ENCODE measurements at places on chromosomes 2 and 18. TPM values are rescaled to one million over a fixed set of nuclear protein-coding genes. Genes with fewer than 3 reads are reported as not detected.

DNA sequence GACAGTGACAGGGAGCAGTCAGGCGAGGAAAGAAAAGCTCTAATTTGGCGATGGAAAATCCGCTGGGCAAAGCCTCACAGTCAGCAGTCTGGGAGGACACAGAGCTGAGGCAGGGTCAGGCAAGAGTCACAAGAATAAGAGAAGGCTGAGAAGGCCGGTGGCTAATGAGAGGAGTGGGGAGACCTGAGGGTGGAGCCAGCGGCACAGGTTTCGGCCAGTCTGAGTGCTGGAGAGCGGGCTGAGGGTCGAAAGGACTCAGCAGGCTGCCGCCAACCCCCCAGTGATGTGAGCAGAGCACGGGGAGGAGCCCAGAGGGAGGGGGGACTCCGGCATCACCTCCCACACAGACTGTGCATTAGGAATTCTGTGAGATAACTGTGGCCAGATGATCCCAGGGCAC lies 500.6 kb upstream of the MYT1L start:
- H3K27ac ChIP-seq = no peak overlapping the region
- H3K27me3 ChIP-seq = no peaks in the 10 kb centered on the region
- H3K36me3 ChIP-seq = no peaks in the 10 kb centered on the region

- H3K4me3 ChIP-seq = no peak overlapping the region
- no peak for DNase-seq
- H3K27me3 ChIP-seq = no peaks in the 10 kb centered on the region
- peaks cover 8% of the 10 kb centered on the region for H3K4me1 ChIP-seq
- H3K27ac ChIP-seq = no peak overlapping the region
These were observed 618.1 kb downstream of the XIRP2 start for GRCh38 chr2:167506395-167506794.

DNA sequence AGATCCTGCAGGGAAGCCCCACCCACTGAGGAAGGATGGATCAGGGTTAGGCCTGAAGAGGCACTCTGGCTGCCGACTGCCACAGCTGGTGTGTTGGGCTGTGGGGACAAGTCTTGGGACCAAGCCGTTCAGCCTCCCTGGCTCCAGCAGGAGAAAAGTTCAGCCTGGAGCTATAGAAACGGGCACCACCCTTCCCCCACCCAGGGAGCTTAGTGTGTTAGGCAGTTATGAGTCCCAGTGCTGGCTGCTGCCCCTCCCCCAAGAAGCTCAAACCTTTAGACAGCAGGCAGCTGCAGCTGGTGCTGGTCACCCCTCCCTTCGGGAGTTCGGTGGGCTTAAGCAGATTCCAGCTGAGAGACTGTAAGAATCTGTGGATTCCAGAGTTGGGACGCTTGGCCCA lies 447.1 kb upstream of the HS6ST1 start:
- H3K4me1 ChIP-seq = no peaks in the 10 kb centered on the region
- no peak for DNase-seq
- H3K4me3 ChIP-seq = no peak overlapping the region
- H3K27ac ChIP-seq = no peak overlapping the region
- H3K36me3 ChIP-seq = no peaks in the 10 kb centered on the region

- peak overlapping the region; percentile 41 for H3K4me3 ChIP-seq
- H3K27me3 ChIP-seq = no peaks in the 10 kb centered on the region
- no peak overlapping the region for H3K27ac ChIP-seq
- H3K4me1 ChIP-seq = peaks cover 17% of the 10 kb centered on the region
- DNase-seq = no peak
These were observed 408.7 kb upstream of the TCF4 start for GRCh38 chr18:55996717-55997116.

DNA sequence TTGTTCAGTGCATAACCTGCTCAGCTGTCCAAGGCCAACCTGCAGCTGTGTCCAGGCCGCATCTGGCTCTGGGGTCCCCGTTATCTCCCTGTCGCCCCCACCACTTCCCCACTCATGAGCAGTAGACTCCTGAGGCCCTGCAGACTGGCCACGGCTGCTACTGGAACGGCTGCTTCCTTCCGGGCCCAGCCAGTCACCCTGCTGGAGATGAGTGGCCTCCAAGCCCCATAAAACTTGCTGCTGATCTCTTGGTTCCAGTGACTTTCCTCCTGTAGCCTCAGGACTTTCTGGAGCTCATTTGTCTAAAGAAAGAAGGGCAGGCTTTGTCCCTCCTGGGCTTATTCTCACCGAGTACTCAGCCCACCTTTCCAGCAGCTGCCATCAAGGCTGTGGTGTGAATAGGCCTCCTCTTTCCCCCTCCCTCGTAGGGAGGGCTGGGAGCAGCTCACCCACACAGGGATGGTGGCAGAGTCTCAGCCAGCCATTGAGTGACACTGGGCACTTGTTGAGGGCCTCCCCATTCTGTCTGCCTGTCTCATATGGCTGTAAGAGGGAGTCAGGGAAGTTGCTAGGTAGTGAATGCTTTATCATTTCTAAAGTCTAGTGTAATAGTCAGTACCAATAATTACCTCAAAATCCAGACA lies 257.3 kb downstream of the MYCN start:
- no peaks in the 10 kb centered on the region for H3K36me3 ChIP-seq
- peaks cover 9% of the 10 kb centered on the region for H3K4me1 ChIP-seq
- H3K27ac ChIP-seq = no peak overlapping the region
- no peaks in the 10 kb centered on the region for H3K27me3 ChIP-seq

- peaks cover 5% of the 10 kb centered on the region for H3K4me1 ChIP-seq
- H3K27ac ChIP-seq = no peak overlapping the region
- no peaks in the 10 kb centered on the region for H3K36me3 ChIP-seq
These were observed 57.3 kb downstream of the INHBB start for GRCh38 chr2:120403261-120403660.

- peaks cover 40% of the 10 kb centered on the region for H3K4me1 ChIP-seq
- no peaks in the 10 kb centered on the region for H3K27me3 ChIP-seq
These were observed 6.4 kb upstream of the SPATS2L start for GRCh38 chr2:200300065-200300464.

DNA sequence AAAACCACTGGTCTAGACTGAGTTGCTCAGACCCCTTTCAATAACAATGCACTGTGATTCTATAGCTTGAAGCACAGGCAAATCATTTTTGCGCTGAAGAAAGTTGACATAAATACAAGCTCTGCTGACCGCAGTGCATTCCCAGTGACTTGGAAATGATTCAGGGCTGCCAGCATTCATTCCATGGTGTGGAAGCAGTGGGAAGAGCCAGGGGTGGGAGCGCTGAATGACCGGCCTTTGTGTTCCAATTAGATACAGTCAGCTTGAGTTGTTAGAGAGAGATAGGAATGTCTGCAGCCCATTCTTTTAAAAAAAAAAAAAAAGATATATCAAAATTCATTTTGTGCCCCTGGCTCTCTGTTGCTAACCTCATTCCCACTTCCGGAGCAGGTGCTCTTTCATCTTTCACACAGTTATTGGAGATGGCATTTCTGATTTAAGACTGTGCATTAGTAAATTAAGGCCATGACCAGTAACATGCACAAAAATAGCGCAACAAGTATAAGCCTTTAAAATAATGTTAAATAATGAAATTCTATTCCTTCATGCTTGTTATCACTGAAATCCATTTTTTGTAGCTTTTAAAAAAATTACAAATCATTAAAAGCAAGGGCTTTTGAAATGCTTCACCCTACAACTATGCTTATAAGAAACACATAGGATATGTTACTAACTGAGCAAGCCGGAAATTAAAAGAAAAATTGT lies 59.4 kb upstream of the CTLA4 start:
- DNase-seq = peak; percentile 51
- peaks cover 29% of the 10 kb centered on the region for H3K4me1 ChIP-seq
- H3K36me3 ChIP-seq = no peaks in the 10 kb centered on the region
- H3K27me3 ChIP-seq = no peaks in the 10 kb centered on the region
- H3K27ac ChIP-seq = peak overlapping the region; percentile 59

DNA sequence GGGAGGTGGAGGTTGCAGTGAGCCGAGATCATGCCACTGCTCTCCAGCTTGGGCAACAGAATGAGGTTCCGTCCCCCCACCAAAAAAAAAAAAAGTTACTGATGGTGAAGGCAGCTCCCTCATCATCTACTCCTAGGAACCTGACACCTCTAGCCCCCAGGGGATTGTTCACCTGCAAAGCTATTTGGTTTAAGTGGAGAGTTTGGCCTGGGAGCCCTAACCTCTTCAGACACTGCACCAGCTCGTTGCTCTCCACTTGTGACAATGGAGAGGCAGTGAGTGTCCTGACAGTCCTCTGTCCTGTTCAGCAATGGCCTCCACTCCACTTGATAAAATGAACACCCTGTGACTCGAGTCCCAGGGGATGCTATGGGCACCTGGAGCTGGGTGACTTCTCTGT lies 43.5 kb downstream of the ATP6V1C2 start:
- no peak overlapping the region for H3K4me3 ChIP-seq
- no peaks in the 10 kb centered on the region for H3K36me3 ChIP-seq
- H3K27me3 ChIP-seq = no peaks in the 10 kb centered on the region
- DNase-seq = no peak
- no peaks in the 10 kb centered on the region for H3K4me1 ChIP-seq

GRCh38 chr2:233434666-233435330 lies 80.5 kb downstream of the DGKD start:
- H3K27me3 ChIP-seq = no peaks in the 10 kb centered on the region
- peaks cover 8% of the 10 kb centered on the region for H3K4me1 ChIP-seq
- H3K36me3 ChIP-seq = peaks cover 29% of the 10 kb centered on the region
- H3K4me3 ChIP-seq = no peak overlapping the region
- DNase-seq = no peak
- no peak overlapping the region for H3K27ac ChIP-seq

- no peak overlapping the region for H3K27ac ChIP-seq
- H3K36me3 ChIP-seq = no peaks in the 10 kb centered on the region
- H3K4me3 ChIP-seq = no peak overlapping the region
- H3K27me3 ChIP-seq = peaks cover 49% of the 10 kb centered on the region
These were observed 191.9 kb downstream of the MYO3B start for GRCh38 chr2:170369894-170370293.

DNA sequence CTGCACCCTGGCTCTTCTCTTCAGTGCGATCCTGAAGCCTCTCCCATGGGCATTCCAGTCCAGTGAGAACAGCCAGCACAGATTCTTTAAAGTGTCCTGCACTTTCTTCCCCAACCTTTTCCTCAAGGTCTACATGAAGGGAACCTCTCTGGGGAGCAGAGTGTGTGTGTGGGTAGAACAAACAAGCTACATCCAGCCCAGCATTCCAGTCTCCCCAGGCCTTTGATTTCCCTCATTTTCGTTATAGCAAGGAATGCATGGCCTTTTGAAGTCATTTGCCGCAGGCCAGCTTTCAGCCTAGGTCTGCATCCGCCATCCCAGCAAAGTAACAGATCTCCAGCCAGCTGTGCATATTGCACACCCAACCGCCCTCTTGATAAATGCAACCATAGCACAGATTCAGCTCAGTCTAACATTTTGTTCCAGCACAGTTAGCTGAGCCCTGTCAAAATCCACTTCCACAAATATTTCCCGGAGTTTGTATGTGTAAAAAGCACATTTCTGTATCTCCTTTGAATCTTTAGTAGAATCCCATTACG lies 44.6 kb downstream of the CD8B2 start:
- no peaks in the 10 kb centered on the region for H3K4me1 ChIP-seq
- no peak for DNase-seq
- no peak overlapping the region for H3K27ac ChIP-seq
- no peak overlapping the region for H3K4me3 ChIP-seq

GRCh38 chr2:101827246-101827645 lies 129.7 kb downstream of the MAP4K4 start:
- peaks cover 50% of the 10 kb centered on the region for H3K4me1 ChIP-seq
- H3K27me3 ChIP-seq = no peaks in the 10 kb centered on the region
- H3K27ac ChIP-seq = peak overlapping the region; percentile 88
- peak; percentile 71 for DNase-seq
- peaks cover 47% of the 10 kb centered on the region for H3K36me3 ChIP-seq

- peak overlapping the region; percentile 33 for H3K4me3 ChIP-seq
- H3K27me3 ChIP-seq = no peaks in the 10 kb centered on the region
- peak overlapping the region; percentile 75 for H3K27ac ChIP-seq
- H3K4me1 ChIP-seq = peaks cover 43% of the 10 kb centered on the region
- peaks cover 7% of the 10 kb centered on the region for H3K36me3 ChIP-seq
These were observed 21.6 kb upstream of the SLC20A1 start for GRCh38 chr2:112623913-112624777.

- DNase-seq = no peak
- H3K4me1 ChIP-seq = peaks cover 5% of the 10 kb centered on the region
- H3K27ac ChIP-seq = no peak overlapping the region
- no peaks in the 10 kb centered on the region for H3K27me3 ChIP-seq
- H3K36me3 ChIP-seq = no peaks in the 10 kb centered on the region
These were observed 357.0 kb downstream of the FBXO15 start for GRCh38 chr18:73790587-73790986.

DNA sequence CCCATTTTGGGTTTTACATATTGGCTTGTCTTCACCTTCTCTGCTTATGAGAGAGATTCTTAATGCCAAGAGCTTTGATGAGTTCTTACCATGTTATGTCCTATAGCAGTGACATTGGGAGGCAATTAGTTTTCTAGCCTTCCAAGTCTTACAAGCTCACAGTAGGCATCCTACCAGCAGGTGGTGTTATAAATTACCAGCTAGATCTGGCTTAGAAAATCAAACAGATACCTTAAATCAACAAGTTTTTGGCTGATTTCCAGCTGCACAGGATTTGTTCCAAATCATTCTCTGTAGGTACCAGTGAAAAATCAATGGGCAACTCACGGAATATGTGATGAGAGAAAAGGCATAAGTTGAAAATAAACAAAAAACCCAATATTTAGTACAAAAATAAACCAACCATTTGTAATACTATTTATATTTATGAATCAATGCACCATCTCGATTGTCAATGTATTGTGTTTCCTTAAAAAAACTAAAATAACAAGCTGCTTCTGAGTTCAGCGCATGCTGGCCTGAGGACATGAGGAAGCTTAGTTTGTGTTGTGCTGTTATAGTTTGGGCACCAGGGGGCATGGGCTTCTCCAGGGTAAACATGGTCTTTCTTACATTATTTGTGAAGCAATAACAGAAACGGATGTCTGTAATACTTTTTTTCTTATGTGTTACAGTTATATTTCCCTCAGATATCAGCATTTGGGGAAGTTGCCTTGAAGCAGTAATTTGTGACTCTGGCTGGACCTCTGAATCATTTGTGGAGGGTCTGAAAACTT lies 34.1 kb upstream of the NXPH2 start:
- H3K36me3 ChIP-seq = no peaks in the 10 kb centered on the region
- no peak overlapping the region for H3K27ac ChIP-seq
- H3K4me3 ChIP-seq = no peak overlapping the region
- DNase-seq = peak; percentile 22

Gene C1QL2
- not detected for total RNA-seq

Gene GPR35
- total RNA-seq = 0.81 TPM

Gene SERPINB4
- total RNA-seq = not detected

Gene MROH2A
- not detected for total RNA-seq

Gene DYSF
- 2.0 TPM for total RNA-seq

Gene DLGAP1
- not detected for total RNA-seq

Gene SERPINB12
- not detected for total RNA-seq
